ENCODE measurements at places on chromosomes 5 and 9. TPM values are rescaled to one million over a fixed set of nuclear protein-coding genes. Genes with fewer than 3 reads are reported as not detected.

DNA sequence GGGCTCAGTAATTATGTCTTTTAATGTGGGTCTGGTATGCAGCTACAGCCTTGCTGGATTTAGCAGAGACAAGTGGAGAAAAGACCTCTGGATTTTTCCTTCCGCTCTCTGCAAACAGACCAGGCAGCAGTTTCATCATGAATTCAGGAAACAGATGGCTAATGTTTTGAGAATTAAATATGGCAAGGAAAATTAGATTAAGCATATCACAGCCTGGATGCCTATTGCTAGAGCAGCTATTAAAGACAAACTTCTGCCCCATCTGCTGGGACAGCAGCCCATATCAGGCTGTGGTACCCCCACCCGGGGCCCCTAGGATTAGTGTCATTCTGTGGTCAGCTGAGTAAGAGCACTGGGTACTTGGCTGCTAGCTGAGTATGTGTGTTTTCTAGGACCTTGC lies 6.2 kb downstream of the SKP2 start:
- H3K27ac ChIP-seq, result no peak overlapping the region
- H3K36me3 ChIP-seq, result peaks cover 8% of the 10 kb centered on the region
- peaks cover 7% of the 10 kb centered on the region for H3K4me1 ChIP-seq
- DNase-seq, result peak; percentile 21
- no peak overlapping the region for H3K4me3 ChIP-seq

- peak overlapping the region; percentile 56 for H3K4me3 ChIP-seq
- peak overlapping the region; percentile 91 for H3K27ac ChIP-seq
- peaks cover 3% of the 10 kb centered on the region for H3K4me1 ChIP-seq
- H3K36me3 ChIP-seq, result peaks cover 13% of the 10 kb centered on the region
- no peaks in the 10 kb centered on the region for H3K27me3 ChIP-seq
Observed at GRCh38 chr5:58458743-58459145, 1.1 kb downstream of the PLK2 start.

DNA sequence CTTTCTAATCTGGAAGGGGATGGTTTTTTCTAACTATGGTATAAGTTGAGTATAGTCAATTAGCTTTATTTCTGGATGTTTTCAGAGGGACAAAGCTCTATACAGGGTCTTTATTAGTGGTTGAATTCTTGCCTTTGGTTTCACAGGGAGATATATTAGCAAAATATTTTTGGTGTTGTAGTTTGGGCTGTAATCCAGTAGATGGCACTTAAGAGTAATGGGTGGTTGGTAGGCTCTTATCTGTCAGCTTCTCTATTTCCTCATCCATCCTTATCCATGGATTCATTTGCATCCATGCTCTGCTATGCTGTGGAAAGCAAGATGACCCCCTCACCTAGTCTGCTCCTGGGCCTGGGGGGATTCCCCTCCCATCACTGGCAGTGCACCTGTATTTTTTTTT lies 363.6 kb upstream of the CYLC2 start:
- H3K27me3 ChIP-seq, result no peaks in the 10 kb centered on the region
- no peaks in the 10 kb centered on the region for H3K4me1 ChIP-seq
- H3K27ac ChIP-seq, result no peak overlapping the region
- no peak overlapping the region for H3K4me3 ChIP-seq

SLC36A3 gene
- not detected for total RNA-seq

DMRT3 gene
- not detected for total RNA-seq

DNA sequence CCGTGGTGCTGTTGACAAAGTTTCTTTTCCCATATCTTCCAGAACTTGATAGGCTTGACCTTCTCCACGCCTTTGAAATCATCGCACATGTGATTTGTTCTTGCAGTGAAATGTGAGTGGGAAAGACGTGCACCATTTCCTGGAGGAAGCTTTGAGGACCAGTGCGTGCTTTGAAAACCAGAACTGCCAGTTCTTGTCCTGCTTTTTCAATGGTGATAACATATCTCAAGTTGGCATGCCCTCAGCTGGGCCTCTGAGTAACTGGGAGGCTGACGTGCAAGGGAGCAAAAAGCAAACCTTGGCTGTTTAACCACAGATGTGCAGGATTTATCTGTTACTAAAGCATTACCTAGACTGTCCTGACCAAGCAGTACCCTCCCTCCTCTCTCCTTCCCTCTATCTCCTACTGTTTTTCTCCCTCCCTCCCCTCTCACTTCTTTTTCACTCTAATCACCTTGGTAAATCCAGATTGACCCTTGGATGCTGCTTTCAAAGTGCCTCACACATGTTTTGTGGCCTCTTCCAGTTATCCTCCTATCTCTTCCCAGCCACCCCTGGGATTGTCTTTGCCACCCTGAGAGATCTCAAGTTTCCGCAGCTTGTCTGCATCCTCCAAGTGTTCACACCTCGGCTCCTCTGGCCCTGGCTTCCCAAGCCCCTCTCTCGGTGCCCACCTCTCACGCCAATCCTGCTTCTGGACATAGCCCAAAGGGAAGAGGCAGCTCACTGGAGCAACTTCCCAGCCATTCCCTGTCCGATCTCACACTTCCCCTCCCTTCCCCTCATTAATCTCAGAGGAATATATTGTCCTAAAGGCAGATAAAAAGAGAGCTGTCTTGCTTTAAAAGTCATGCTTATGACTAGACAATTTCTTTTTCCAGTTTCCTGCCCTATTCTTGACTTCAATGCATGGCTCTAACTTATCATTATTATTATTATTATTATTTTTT lies 198.3 kb downstream of the ERCC6L2 start:
- H3K4me1 ChIP-seq, result no peaks in the 10 kb centered on the region
- peaks cover 4% of the 10 kb centered on the region for H3K27me3 ChIP-seq
- H3K4me3 ChIP-seq, result no peak overlapping the region

CCNI2 gene
- total RNA-seq, result under 0.01 TPM

DNA sequence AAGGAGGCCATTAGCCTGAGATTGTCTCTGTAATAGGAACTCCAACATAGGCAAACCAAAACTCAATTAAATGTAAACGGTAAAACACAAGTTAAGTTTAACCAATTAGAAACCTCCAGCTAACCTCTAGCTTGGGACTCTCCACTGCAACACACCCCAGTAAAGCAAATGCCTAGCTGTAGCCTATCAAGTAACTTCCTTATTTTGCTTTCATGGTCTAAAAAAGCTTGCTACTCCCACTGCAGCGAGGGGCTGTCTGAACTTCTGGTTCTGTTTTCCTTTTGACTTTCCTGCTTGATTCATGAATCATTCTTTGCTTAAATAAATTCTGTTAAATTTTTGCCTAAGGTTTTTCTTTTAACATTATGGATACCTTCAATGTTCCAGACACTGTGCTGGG lies 24.4 kb upstream of the C5orf46 start:
- no peaks in the 10 kb centered on the region for H3K36me3 ChIP-seq
- no peak overlapping the region for H3K27ac ChIP-seq
- H3K4me3 ChIP-seq, result no peak overlapping the region
- DNase-seq, result no peak
- no peaks in the 10 kb centered on the region for H3K27me3 ChIP-seq

- H3K27ac ChIP-seq, result no peak overlapping the region
- H3K4me3 ChIP-seq, result no peak overlapping the region
- H3K4me1 ChIP-seq, result peaks cover 2% of the 10 kb centered on the region
- no peak for DNase-seq
- H3K36me3 ChIP-seq, result no peaks in the 10 kb centered on the region
Observed at GRCh38 chr5:124685404-124685930, 61.0 kb downstream of the ZNF608 start.

DNA sequence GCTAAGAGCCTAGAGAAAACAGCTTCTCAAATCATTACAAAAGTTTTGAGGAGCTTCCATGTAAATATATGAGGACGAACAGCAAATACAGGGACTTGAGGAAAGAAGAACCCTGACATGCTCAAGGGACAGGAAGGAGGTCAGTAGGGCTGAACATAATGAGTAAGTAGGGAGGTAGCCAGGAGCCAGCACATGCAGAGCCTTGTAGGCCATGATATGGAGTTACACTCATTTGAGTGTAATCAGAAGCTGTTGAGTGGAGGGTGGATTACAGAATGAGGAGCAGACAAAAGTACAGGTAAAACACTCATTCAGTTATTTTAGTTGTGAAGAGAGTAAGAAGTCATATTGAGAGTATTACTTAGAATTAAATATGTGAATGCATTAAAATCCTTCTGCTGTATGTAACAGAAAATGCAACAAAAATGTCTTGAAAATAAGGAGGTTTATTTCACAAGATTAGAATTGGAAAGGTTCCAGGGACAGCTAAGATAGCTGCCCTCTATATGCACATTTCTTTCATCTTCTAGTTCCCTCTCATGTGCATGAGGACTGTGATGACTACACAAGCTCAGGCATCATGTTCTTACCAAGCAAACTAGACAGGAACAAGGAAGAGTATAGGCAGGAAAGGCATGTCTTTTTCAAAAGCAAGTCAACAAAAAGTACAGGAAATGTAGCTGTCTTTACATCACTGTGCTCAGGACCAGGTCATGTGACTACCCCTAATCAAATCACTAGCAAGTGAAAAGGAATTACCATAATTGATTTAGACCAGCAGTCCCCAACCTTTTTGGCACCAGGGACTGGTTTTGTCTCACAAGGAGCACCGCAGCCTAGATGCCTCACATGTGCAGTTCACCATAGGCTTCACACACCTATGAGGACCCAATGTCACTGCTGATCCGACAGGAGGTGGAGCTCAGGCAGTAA lies 87.2 kb downstream of the TMEM232 start:
- no peak overlapping the region for H3K27ac ChIP-seq
- no peak overlapping the region for H3K4me3 ChIP-seq
- no peaks in the 10 kb centered on the region for H3K36me3 ChIP-seq
- H3K4me1 ChIP-seq, result no peaks in the 10 kb centered on the region
- H3K27me3 ChIP-seq, result no peaks in the 10 kb centered on the region

GRCh38 chr9:20205821-20206220 lies 416.5 kb downstream of the MLLT3 start:
- no peak overlapping the region for H3K4me3 ChIP-seq
- no peaks in the 10 kb centered on the region for H3K36me3 ChIP-seq
- no peak overlapping the region for H3K27ac ChIP-seq
- peak; percentile 48 for DNase-seq

Measured in fibroblast of lung (primary cell).